ENCODE measurements at places on chromosomes 16 and 17. TPM values are rescaled to one million over a fixed set of nuclear protein-coding genes. Genes with fewer than 3 reads are reported as not detected.

- H3K4me3 ChIP-seq = no peak overlapping the region
- no peak for DNase-seq
- H3K27me3 ChIP-seq = no peaks in the 10 kb centered on the region
These were observed 34.8 kb upstream of the CDC42EP4 start for GRCh38 chr17:73346501-73347162.

DNA sequence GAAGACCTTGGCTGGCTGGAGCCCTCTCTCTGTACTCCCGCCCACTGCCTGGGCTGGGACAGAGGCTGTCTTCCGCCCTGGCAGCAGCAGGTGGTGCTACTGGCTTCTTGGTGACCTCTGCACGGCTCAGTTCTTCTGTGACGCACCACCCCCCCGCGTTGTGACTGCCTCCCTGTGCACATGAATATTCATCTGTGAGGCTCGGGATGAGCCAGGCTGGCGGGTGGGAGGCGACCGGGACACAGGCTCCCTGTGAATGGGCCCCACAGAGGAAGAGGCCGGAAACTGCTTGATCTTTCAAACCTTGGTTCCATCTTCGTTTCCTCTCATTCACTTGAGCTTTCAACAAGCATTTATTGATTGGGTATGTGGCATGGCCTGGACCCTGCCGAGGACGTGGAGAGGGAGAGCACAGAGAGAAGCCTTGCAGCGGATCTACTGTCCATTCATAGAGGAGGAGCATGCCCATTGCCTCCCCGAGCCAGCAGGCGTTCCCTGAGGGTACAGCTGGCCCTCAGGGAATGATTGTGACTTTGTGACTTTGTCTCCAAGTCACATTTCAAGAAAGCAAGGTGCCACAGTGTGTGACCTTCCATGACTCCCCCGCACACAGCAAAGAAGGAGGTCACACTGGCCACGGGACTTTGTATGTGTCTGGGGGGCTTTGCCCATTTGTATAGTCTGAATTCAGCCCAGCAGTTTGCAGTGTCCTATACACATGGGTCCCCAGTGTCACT, 45.0 kb downstream of the B9D1 start:
- no peaks in the 10 kb centered on the region for H3K27me3 ChIP-seq
- peaks cover 28% of the 10 kb centered on the region for H3K36me3 ChIP-seq
- no peak overlapping the region for H3K27ac ChIP-seq
- H3K4me3 ChIP-seq = no peak overlapping the region
- DNase-seq = peak; percentile 80

GRCh38 chr16:57571098-57571497, 28.7 kb downstream of the ADGRG5 start:
- H3K27ac ChIP-seq = no peak overlapping the region
- peaks cover 21% of the 10 kb centered on the region for H3K27me3 ChIP-seq
- no peak for DNase-seq
- H3K36me3 ChIP-seq = no peaks in the 10 kb centered on the region
- H3K4me1 ChIP-seq = no peaks in the 10 kb centered on the region

DNA sequence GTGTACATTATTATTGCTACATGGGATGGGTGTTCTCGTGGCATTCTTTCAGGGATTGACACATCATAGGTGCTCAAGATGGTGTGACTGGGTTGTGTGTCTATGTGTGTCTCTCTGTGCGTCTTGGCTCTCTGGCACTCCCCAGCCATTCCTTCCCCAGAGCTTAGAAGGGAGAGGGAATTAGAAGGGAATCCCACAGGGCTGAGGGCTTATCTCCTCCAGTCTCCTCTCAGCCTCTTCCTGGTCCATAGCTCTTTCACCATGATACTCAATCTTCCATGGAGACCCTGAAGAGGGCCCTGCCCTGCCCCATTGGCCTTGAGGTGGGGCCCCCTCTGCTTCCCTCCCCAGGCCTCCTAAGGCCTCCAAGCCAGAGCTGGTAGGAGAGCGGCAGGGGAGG, 52.0 kb downstream of the MRM1 start:
- H3K4me3 ChIP-seq = no peak overlapping the region
- no peak for DNase-seq
- H3K4me1 ChIP-seq = no peaks in the 10 kb centered on the region
- H3K36me3 ChIP-seq = no peaks in the 10 kb centered on the region
- peaks cover 60% of the 10 kb centered on the region for H3K27me3 ChIP-seq

Gene RPUSD1
- total RNA-seq = 13.1 TPM

Gene XAF1
- 1.7 TPM for total RNA-seq

DNA sequence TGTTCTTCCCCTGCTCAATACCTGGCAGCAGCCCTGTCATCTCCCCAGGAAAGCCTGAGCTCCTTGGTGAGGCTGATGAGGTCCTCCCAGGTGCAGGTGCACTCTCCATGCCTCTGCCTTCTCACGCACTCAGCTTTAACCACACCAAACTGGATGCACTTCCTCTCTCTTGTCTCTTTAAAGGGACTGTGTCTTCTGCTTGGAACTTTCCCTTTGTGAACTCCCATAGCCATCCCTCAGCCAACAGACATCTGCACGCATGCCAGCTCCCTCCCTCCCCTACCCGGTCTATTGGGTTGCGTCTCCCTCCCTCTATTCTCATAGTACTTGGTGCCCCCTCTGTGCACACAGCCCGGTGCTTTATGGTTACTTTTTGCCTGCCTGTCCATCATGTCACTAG, 231.2 kb downstream of the MSI2 start:
- no peak for DNase-seq
- H3K27me3 ChIP-seq = no peaks in the 10 kb centered on the region
- no peak overlapping the region for H3K27ac ChIP-seq
- peaks cover 28% of the 10 kb centered on the region for H3K4me1 ChIP-seq
- H3K36me3 ChIP-seq = no peaks in the 10 kb centered on the region

Gene KRTAP16-1
- total RNA-seq = not detected

GRCh38 chr17:29379084-29379991, 10.8 kb upstream of the TAOK1 start:
- no peak overlapping the region for H3K4me3 ChIP-seq
- H3K27me3 ChIP-seq = no peaks in the 10 kb centered on the region
- no peaks in the 10 kb centered on the region for H3K36me3 ChIP-seq
- no peak overlapping the region for H3K27ac ChIP-seq
- DNase-seq = no peak
- H3K4me1 ChIP-seq = peaks cover 5% of the 10 kb centered on the region

Gene COL1A1
- 2,180 TPM for total RNA-seq

- H3K4me3 ChIP-seq = no peak overlapping the region
- no peak overlapping the region for H3K27ac ChIP-seq
- H3K4me1 ChIP-seq = no peaks in the 10 kb centered on the region
- no peak for DNase-seq
These were observed 23.4 kb downstream of the MYH13 start for GRCh38 chr17:10349403-10349802.

DNA sequence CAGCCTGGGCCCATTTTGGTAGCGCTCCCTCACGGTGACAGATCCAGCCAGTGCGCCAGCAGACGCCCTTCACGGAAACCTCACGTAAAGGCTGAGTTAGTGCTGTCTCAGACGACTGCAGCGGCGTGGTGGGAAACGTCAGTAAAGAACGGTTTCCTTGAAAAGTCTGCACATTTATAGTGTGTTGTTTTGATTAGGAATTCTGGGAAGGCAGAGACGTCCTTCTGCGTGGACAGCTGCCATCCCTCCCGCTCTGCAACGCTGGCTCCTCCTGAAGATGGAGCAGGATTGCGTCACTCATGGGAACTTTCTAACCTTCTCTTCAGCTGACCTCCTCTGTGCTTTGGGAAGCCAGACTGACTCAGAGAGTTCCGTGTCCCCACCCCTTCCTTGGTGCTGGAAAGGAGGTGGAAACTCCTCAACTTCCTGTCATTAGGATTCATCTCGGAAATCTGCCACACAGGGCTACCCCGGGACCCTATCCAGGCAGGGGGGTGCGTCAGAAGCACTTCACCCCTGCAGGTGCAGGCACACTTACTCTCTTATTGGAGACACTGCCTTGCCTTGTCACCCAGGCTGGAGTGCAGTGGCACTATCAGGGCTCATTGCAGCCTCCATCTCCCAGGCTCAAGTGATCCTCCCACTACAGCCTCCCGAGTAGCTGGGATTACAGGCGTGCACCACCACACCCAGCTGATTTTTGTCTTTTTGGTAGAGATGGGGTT, 24.3 kb upstream of the CRISPLD2 start:
- peak; percentile 100 for DNase-seq
- H3K36me3 ChIP-seq = no peaks in the 10 kb centered on the region
- peak overlapping the region; percentile 13 for H3K4me3 ChIP-seq
- H3K4me1 ChIP-seq = peaks cover 12% of the 10 kb centered on the region
- H3K27ac ChIP-seq = peak overlapping the region; percentile 71

DNA sequence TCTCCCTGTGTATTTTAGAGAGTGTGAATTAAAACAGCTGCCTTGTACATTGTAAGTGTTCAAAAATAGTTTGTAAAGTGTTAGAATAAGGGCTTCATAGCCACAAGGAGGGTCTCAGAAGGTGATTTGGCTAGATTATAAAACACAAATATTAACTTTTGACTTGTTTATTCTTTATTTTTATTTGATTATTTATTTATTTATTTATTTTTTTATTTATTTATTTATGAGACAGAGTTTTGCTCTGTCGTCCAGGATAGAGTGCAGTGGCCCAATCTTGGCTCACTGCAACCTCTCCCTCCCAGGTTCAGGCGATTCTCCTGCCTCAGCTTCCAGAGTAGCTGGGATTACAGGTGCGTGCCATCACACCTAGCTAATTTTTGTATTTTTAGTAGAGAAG, 111.5 kb upstream of the RBFOX1 start:
- H3K36me3 ChIP-seq = no peaks in the 10 kb centered on the region
- H3K4me1 ChIP-seq = no peaks in the 10 kb centered on the region
- no peak overlapping the region for H3K27ac ChIP-seq
- H3K27me3 ChIP-seq = no peaks in the 10 kb centered on the region

Gene EVI2A
- total RNA-seq = 0.90 TPM

DNA sequence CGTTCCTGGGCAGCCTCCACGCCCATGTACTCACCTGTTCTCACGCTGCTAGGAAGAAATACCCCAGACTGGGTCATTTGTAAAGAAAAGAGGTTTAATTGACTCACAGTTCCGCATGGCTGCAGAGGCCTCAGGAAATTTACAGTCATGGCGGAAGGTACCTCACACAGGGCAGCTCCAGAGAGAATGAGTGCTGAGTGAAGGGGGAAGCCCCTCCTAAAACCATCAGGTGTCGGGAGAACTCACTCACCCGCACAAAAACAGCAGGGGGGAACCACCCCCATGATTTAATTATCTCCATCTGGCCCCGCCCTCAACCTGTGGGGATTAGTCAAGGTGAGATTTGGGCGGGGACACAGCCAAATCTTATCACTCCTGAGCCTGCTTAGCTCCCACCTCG, 18.2 kb downstream of the RAB40C start:
- no peak for DNase-seq
- H3K27me3 ChIP-seq = no peaks in the 10 kb centered on the region
- no peak overlapping the region for H3K4me3 ChIP-seq
- no peak overlapping the region for H3K27ac ChIP-seq
- H3K4me1 ChIP-seq = no peaks in the 10 kb centered on the region
- H3K36me3 ChIP-seq = no peaks in the 10 kb centered on the region

GRCh38 chr17:64661976-64662773, at the start of gene SMURF2:
Gene SMURF2 (minus strand): TSS chr17:64662307. CDS start chr17:64661880, 427 bp downstream.
- no peaks in the 10 kb centered on the region for H3K27me3 ChIP-seq
- peak within 1 kb of the TSS; percentile 85 for H3K4me3 ChIP-seq
- peak; percentile 61 for DNase-seq

- peaks cover 14% of the 10 kb centered on the region for H3K4me1 ChIP-seq
- H3K27ac ChIP-seq = peak overlapping the region; percentile 83
- H3K4me3 ChIP-seq = peak overlapping the region; percentile 71
These were observed 32.1 kb upstream of the FBXW10B start for GRCh38 chr17:15651583-15652110.

DNA sequence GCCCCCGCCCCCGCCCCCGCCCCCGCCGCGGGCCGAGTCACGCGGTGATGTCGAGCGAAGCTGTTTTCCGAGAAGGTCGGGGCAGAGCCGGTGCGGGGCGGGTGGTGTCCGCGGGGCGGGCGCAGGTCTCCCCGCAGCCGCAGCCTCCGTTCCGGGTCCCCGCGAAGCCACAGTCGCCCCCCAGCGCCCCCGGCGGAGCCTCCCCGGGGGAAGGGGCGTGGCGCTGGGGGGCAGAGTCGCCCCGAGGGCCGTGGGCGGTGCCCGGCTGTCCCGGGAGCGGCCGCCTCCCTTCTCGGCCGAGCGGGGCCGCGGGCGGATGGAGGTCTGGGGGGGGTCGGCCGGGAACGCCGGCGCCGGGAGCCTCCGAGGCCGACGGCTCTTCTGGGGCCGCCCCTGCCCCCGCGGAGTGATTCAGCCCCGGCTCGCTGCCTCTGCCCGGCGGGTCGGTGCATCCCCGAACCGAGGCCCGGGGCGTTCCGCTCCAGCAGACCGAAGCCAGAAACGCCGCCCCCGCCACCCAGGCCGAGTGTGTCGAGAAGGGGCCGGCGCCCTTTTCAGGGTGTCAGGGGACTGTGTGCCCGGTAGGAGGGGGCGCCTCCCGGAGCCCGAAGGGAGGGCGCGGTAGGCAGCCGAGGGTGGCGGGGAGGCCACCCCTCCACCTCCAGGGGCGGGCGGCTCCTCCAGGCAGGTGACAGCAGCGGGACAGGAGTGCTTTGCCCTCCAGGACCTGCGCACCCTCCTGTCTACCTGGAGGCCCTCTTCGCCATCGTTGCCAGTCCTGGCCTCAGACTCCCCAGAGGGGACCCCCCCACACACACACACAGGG, 1.7 kb downstream of the METRNL start:
- peak; percentile 24 for DNase-seq
- H3K27ac ChIP-seq = peak overlapping the region; percentile 57
- peaks cover 9% of the 10 kb centered on the region for H3K27me3 ChIP-seq
- peak overlapping the region; percentile 64 for H3K4me3 ChIP-seq
- H3K36me3 ChIP-seq = peaks cover 19% of the 10 kb centered on the region

Gene CDR2
- total RNA-seq = 48.4 TPM

Data from IMR-90 (cell line).